Activated naive CD4-positive, alpha-beta T cell (primary cell): ENCODE measurements at places on chromosomes 4 and X.

DNA sequence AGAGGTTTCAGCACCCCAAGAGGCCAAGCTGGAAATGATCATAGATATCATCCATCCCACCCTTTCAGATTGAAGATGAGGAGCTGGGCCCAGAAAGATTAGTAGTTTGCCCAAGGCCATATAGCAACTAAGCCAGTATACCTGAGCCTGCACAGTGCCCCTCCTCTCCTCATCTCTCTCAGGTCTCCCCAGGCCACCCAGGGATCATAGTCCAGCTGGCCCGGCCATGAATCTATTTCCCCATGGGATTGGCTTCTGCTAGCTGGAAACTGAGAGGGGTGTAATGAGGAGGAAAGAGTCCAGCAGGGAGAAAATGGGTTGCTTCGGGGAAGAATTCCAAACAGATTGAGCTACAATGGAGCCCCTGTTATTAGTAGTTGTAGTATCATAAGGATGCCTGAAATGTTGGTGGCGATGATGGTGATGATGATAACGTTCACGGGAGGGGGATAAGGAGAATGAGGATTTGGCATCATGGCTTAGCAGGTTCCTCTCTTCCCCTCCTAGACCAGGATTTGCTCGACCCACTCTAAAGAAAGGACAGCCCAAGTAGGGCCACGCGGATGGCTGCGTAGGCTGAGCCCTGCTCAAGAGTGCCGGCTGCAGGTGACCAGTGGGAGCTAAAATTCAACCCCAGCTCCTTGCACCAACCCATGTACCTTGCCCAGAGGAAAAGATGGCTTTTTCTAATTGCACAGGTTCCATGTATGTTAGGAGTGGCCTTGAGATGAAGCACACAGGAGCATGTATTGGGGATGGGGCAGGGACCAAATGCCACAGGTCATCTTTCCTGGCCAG, 117.8 kb upstream of the PJA1 start:
- DNase-seq: no peak

DNA sequence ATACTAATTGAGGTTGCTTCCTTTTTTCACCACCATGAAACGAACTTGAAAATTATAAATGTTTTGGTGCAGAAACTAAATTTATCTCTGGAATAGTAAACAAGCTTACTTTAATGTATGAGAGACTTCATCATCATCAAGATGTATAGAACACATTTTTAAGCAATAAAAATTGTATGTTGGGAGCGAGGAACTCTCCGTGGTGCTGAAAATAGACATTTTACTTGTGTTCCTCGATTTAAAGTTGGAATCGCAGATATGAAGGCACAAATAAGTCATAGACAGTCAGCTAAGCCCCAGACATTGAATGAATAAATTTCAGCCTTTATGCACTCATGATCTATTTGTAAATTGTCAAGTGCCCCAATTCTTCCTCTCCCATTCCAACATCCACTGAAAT, 310.7 kb downstream of the STK32B start:
- no peak for DNase-seq

- DNase-seq: no peak
These were observed 224.5 kb downstream of the PCDH18 start for GRCh38 chr4:137307806-137308205.

- no peak for DNase-seq
These were observed 7.7 kb upstream of the PGAM4 start for GRCh38 chrX:77977095-77977494.

DNA sequence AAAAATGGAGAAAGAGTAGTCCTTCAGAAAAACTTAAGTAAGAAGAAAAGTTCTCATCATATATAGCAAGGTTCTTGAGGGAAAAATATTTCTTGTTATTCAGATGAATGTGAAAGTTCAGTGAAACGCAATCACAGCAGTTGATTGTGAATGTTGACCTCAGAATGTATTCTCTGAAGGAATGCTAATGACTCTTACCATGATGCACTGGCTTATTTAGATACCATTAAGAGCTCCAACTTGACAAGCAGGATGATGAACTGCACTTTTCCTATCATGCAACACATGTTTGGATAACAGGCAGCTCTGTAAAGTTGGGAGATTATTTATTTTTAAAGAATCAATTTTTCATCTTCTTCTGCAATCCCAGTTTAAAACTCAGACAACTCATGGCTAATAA, 115.5 kb upstream of the MYOZ2 start:
- DNase-seq: no peak

GRCh38 chr4:41991916-41992767, 1.8 kb downstream of the SLC30A9 start:
- no peak for DNase-seq

DNA sequence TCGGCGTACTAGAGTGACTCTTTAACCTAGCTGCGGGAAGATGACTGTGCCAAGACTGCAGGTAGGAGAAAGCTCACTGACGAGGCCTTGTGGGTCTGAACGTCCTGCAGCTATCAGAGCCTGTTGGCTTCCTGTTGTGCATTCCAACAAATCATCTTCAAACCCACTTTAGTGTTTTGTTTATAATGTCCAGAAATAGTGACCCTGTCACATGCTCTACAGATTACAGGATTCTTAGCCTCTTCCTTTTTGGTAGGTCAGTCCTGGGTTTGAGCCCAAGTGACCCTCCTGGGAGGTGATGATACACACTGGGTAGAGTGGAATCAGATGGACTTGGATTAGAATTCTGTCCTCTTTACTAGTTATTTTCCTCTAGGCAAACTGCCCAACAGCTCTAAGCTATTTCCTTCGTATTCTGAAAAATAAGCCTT, 33.2 kb downstream of the HTT start:
- DNase-seq: no peak

DNA sequence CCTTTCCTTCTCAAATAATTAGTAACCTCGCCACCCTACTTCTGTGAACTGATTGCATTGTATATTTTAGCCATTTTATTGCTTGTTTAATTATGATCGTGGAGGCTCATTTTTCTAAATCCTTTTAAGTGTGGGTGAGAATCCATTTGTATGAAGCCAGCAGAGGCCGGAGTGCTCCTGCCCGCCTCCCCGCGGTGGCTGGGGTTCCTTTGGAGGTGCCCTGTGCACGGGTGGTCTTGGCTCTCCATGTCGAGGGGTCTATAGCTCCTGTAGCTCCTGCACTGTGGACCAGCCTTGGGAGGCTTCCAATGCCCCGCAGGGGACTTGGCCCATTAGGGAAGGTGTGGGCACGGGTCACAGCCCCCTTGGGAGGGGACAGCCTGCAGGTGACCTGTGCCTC, 15.0 kb downstream of the UVSSA start:
- no peak for DNase-seq

DNA sequence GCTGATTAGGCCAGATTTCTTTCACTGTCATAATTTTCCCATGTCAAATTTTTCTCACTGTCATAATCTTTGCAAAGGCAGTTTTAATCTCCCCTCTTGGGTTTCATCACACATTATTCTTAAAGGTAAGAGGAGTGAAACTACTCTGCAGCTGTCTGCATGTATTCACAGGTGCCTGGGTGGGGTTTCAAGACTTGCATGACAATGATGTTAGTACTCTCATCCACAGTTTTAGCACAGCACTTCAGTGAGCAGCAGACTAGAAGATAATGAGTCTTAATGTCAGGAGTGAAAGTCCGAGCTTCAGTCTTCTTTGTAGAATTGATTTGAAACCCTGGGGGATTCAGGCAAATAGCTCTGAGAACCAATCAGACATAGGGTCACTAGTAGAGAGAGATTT, 182.5 kb upstream of the GALNT7 start:
- no peak for DNase-seq

DNA sequence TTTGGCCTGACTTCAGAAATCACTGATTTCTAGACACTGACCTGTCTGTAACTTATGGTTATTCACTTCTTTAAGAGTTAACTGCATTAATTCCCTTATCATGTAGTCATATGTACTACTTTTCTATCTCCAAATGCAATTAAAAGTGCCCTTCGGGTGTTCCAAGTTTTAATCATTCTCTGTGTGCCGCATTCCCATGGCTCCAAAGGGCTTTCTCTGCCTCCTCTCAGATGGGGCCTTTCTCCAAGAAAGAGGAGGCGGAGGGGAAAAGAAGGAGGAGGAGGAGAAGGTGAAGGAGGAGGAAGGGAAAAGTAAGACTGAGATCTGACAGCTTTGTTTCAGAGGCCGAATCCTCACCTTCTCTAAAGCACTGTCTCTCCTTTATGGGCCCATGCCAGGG, 325.8 kb downstream of the LDB2 start:
- no peak for DNase-seq

- DNase-seq: no peak
These were observed 928 bp downstream of the GYG2 start for GRCh38 chrX:2829469-2830246.

- no peak for DNase-seq
These were observed 53.6 kb upstream of the HPSE start for GRCh38 chr4:83388313-83388676.

DNA sequence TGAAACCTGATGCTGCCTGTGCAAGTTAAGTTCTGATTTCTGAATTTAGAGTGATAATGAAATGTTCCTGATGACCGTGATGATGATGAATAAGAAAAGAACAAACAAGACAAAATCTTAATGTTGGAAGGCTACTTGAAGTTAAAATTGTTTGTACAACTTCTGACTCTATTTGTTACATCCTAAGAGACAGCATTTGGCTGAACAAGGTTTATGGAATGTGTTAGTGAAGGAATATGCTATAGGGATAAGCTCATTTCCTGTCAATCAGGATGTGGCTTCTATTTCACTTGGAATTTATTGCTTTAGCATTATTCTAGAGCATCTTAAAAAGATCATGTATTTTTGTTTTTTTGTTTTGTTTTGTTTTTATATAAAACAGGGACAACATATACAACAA, 267.5 kb downstream of the FAT4 start:
- no peak for DNase-seq

DNA sequence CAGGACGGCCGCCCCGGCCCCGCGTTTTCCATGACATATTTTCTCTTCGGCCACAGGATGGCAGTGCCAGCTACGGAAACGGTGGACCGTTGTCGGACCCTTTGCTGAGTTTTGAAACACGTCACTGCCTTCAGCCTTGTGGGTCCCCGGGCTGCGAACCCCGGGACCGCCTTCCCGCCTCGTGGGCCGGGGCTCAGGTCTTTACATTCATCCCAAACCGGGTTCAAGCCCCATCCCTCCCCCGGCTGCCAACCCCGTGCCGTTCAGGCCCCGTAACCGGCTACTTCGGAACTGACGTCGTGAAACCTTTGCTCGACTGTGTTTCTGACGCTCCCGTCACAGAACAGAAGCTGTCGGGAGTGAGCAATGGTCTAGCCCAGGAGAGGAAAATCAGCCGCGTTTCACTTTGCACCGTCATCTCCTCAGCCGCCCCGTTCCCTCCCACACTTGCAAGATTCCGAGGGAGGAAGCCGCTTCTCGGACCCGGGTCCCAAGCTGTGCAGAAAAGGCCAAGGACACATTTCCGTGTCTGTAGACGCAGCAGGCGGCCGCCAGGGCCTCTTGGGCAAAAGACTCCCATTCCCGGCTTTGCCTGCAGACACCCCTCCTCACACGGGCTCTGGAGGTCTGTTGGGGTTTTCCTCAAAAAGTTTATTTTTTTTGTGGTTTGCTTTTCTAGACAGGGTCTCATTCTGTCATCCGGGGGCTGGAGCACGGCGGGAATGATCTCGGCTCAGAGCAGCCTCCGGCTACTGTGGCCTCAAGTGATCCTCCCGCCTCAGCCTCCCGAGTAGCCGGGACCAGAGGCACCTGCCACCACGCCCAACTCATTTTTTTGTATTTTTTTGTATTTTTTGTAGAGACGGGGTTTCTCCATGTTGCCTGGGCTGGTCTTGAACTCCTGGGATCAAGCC, 41.4 kb upstream of the PPP2R3B start:
- DNase-seq: no peak

DNA sequence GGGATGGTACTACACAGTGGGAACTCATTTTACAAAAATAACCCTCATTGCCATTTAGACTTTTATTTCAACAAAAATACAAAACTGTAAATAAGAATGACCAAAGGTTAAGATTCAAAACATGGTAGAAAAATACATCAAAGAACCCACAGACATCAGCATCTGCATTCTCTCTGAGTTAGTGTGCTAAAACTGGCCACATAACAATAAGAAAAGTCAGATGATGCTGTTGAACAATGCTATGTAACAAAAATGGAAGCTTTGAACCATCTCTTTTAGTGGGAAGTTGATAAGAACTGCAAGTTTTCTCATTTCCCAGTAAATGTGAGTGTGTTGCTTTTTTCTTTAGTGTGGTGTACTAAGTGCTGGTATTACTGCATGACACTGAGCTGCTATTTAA, 888.4 kb upstream of the EPHA5 start:
- DNase-seq: no peak

GRCh38 chr4:17646693-17647092, 32.3 kb downstream of the MED28 start:
- no peak for DNase-seq

DNA sequence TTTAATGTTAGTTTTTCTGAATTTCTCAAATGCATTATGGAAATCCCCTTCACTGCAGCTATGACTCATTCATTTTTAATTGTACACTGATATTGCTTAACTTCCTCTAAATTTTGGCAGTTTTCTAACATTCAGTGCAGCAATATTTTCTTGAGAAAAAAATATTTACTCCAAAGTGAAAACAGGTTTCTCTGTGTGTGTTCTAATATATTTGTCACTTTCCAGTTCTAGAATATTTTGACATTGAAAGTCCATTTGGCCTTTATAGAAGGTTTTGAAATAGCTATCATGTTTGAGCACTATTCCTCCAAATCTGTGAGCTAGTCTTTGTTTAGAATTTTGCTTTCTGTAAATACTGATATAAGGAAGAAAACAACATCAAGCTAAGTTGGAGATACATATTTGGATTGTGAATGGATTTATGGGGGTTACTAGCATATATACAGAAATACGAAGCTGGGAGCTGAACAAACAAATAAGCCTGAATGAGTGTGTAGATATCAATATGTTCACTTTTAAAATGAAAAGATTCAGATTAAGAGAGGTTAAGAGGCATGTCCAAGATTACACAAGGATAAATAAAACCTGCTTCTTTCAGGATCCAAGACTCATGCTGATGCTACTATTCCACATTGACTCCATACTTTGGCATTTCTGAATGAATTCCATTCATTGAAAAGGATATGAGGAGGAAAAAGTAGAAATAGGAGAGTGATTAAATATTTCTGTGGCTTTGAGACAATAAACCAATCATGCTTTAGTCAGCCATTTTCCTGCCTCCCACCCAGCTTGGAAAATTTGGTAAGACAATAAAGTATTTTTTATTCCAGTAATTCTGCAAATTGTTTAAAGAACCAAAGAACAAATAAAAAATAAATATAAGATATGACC, 57.3 kb upstream of the SLIT2 start:
- DNase-seq: no peak

DNA sequence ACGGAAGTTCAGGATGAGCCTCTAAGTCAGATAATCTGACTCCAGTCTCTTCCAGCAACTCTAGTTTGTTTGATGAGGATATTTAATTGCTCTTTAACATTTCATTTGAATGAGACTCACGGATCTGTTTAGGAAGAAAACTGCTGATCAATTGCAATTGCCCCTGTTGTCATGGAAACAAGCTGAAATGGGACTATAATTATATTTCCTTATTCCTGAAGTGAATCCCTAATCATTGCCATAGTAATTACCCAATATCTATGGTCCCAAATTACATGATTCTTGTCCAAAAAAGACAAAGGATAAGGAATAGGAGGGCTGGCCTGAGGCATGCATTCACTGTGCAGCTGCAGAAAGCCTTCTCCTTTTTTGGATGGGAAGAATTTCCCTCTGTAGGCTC, 105.3 kb downstream of the AASDH start:
- no peak for DNase-seq

- DNase-seq: no peak
These were observed 27.7 kb downstream of the FNIP2 start for GRCh38 chr4:158796370-158797140.
